ENCODE measurements at places on chromosomes 3 and 15.
A peak's percentile ranks its signal among the peaks of the same experiment; 100 is the strongest.

- no peak for DNase-seq
These were observed 35.7 kb upstream of the RHO start for GRCh38 chr3:129492691-129493090.

- DNase-seq, result no peak
These were observed 66.4 kb downstream of the XXYLT1 start for GRCh38 chr3:195204360-195205163.

- DNase-seq, result no peak
These were observed 766.8 kb downstream of the TBL1XR1 start for GRCh38 chr3:176430244-176431037.

DNA sequence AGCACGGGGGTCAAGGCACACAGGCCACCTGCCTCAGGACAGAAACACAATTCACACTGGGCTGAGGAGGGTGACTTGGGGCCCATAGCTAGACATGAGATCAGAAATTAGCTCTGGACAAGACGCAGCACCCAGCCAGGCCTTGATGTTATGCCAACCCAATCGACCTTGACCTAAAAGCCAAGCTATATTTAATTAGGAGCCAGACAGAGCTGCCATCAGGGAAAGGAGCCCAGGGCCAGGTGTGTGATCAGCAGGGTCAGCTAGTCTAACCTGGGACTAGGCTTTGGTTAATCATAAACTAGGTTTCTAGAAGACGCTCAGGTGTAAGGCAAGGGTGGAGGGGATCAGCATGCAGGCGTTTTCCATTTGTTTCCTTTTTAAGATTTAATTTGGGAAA is 23.9 kb upstream of the SLC25A36 start:
- DNase-seq, result no peak

DNA sequence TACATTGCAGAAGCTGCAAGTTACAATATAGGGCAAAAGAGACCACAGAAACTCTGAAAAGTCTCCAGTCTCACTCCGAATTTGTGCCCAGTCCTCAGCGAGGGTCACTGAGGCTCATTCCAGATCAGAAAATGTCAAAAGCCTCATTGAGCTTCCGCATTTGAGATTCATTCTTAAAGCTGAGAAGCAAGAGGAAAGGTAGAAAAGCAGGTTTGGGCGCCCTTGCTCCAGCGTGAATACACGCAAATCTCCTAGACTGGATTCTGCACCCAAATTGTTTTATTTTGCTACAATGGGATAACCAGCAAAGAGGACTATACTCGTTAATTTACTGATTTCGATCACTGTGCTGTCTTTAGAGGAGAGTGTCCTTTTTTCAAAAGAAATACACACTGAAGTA is 212.2 kb downstream of the STT3B start:
- DNase-seq, result no peak

DNA sequence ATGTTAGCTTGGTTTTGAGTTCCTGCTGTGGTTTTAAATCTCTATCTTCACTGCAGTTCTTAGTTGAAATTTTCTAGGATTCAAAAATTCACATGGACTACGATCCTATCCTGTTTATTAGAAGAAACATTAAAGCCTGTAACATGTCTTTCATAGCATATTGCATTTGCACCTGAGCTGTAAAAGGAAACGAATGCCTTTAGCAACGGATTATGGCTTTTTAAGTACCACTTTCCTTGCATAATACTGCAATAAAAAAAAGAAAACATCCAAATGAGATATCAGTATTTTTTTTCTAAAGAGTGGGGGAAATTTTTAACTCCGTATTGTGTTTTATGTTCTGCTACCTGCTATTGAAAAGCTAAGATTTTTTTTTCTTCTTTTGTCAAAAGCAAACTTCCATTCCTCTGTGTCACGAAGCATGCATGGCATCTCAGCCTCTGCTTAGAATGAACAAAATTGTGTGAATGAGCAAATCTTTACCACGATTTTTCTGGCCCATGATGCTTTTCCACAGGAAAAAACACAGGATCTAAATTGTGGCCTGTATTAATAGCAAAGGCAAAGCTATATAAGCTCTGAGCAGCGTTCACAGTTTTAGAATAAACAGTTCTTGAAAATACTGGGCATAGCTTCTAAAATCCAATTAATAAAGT is 110.0 kb upstream of the CDIN1 start:
- DNase-seq, result no peak

GRCh38 chr3:17088602-17089313 is 204.0 kb downstream of the PLCL2 start:
- peak; percentile 64 for DNase-seq

- DNase-seq, result no peak
These were observed 21.7 kb upstream of the SUSD5 start for GRCh38 chr3:33240261-33240660.

DNA sequence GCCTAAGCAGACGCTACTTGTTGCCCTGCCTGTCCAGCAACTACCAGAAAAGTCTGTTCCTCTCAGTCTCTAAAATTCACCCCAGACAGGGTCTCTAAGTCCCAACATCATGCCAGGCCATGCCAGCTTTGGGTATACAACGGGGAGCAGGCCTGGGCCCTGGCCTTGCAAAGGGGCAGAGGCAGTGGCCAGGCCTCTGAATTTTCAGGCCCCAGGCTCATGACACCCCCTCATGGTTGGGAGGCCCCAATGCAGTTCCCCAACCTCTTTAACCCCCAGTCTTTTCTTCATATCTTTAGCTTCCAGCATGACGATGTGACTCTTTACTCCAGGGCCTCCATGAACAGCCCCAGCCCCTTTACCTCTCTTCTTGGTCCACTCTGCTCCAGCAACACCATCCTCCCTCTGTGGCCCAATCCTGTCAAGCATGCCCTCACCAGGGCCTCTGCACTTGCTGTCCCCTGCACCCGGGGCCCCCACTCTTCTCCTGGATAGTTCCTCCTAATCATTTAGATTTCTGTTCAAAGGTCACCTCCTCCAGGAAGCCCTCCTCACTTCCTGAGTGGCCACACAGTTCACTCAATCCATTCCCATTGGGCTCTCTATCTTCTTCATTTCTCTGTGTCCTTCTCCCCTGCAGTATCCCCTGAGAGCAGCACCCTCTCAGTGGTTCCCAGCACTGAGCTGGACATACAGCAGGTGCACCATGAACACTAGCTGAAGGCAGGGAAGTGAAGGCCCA is 4.8 kb downstream of the IQSEC1 start:
- no peak for DNase-seq

DNA sequence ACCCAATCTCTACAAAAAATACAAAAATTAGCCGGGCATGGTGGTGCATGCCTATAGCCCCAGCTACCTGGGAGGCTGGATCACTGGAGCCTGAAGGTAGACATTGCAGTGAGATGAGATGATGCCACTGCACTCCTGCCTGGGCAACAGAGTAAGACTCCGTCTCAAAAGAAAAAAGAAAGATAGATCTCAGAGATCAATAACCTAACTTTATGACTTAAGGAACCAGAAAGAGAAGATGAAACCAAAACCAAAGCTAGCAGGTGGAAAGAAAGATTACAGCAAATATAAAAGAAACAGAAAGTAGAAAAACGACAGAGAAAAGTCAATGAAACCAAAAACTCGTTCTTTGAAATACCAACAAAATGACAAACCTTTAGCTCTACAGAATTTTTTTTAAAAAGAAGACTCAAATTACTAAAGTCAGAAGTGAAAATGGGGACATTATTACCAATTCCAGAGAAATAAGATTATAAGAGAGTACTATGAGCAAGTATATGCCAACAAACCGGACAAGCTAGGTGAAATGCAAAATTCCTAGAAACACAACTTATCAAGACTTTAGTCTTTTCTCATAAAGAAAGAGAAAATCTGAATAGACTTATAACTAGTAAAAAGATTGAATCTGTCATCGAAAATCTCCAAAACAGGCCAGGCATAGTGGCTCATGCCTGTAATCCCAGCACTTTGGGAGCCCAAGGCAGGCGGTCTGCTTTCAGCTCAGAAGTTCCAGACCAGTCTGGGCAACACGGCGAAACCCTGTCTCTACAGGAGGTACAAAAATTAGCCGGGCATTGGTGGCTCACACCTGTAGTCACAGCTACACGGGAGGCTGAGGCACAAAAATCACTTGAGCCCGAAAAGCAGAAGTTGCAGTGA is 35.0 kb downstream of the ACAP2 start:
- DNase-seq, result no peak

DNA sequence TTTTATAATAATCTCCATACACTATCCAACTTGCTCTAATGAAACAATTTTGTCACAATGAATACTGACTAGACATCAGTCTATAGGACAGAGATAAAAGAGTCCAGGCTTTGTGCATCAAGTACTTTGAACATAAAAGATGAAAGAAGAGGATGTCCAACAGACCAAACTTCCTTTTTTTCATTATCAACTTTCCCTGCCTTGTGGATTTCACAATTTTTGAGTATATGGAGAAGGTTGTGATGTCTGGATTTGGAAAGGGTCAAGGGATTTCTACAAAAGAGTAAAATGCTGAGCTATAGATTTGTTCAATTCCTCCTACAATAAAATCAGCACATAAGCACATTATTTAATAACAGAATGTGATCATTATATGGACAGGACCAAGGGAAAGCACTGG is 25.7 kb downstream of the CD47 start:
- no peak for DNase-seq

DNA sequence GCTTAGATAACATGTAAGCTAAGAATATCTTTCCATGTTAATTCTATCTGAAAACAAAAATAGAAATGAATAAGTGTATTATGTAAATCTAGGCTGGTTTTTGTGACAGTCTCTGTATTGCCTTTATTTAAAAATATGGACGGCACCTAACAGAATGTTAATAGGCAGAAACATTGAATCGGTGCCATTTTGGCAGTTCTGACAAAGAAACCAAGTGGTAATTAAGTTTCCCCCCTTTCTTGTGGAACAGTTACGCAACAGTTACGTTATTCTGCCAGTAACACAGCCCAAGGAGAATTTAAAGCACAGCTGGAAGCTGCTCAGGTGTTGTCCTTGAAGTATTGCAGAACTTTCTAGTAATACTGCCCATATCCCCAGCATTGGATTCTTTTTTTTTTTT is 21.5 kb downstream of the LARS2 start:
- no peak for DNase-seq

DNA sequence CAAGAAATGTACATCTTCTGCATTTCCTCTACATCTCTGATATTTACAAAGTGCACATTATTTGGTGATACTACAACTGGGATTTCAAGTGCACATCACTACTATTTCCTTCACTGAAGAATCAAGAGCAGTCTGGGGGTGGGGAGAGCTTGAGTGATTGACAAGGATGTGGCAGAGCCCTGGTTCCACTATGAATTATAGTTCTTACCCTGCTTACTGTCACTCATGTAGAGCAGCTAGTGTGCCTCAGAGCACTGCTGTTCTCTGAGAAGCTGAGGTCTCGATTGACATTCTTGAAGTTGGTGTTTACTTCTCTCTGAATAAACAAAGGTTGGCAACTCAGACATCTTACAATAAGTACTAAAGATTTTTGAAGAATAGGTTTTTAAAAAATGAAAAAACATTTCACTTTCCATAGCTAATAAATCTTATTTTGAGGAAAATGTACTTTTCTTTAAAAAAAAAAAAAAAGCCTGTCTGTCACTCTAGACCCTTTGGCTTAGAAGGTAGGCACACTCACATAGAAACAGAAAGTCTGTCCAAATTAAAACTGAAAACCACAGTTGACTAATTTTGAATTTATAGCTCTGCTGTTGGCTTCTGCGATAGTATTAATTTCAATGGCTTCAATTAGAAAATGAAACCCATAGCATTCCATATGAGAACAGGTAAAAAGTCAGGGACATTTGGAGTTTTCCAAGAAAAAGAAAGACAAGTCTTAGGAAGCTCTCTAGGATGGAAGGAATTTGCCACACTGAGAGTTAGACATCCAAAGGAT is 5.6 kb downstream of the GREM1 start:
- DNase-seq, result no peak

GRCh38 chr15:78414621-78415250 is 23.3 kb upstream of the IREB2 start:
- no peak for DNase-seq

- no peak for DNase-seq
These were observed 175.4 kb upstream of the LINGO1 start for GRCh38 chr15:77808075-77808474.

- DNase-seq, result no peak
These were observed 38.5 kb downstream of the C2CD4A start for GRCh38 chr15:62105266-62105665.

DNA sequence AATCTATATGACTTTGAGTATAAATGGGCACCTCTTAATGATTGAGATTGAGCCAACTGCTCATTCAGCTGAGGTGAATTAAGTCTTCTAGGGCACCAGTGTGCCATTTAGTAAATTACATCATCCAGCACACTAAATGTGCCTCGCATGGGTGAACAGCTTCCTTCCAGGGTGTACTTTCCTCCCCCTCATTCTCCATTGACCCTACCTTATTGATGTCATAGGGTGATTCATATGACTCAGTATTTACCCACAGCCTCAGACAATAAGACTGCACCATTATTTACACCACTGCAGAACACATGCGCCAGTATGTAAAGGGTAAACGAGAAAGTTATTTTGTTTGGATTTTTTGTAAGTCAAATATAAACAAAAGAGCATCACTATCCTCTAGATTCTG is 185.2 kb upstream of the ARL6 start:
- no peak for DNase-seq

GRCh38 chr3:175336406-175337133 is 477.4 kb downstream of the NAALADL2 start:
- DNase-seq, result no peak

GRCh38 chr3:155554777-155555451 is 190.0 kb downstream of the PLCH1 start:
- no peak for DNase-seq

GRCh38 chr3:82355228-82355627 is 593.8 kb upstream of the GBE1 start:
- DNase-seq, result no peak

GRCh38 chr3:126554560-126555525 is 3.9 kb downstream of the C3orf22 start:
- DNase-seq, result no peak

Data from natural killer cell treated with Interleukin-12 subunit alpha and Interleukin-12 subunit beta and Interleukin-15 and Interleukin-18, amount 100 ng/mL, for 72 hours (primary cell).